ENCODE measurements at places on chromosomes 1 and 21.

- no peak for DNase-seq
Observed at GRCh38 chr1:244273845-244274619, 177.7 kb downstream of the ADSS2 start.

DNA sequence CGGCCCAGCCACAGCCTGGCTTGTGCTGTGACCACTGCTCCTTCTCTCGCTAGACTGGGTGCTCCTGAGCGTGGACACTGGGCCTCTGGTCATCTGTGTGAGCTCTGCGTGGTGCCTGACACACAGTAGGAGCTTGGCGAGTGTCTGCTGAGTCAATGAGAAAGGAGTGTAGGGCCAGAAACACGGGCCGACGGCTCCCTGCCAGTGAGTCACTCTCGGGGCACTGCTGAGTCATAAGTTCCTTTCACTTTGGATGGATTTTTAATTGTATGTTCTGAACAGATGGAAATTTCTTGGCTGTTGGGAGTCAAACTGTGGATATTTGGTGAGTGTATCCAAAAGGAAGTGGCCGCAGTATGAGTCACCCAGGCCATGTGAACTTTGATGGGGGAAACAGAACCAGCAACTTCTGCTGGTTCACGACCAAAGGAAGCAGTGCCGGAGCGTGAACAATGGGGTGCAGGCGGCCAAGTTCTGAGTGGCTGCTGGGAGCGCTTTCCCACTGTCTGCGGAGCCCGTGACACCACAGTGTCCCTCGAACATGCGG, 41.0 kb upstream of the COL18A1 start:
- peak; percentile 46 for DNase-seq

DNA sequence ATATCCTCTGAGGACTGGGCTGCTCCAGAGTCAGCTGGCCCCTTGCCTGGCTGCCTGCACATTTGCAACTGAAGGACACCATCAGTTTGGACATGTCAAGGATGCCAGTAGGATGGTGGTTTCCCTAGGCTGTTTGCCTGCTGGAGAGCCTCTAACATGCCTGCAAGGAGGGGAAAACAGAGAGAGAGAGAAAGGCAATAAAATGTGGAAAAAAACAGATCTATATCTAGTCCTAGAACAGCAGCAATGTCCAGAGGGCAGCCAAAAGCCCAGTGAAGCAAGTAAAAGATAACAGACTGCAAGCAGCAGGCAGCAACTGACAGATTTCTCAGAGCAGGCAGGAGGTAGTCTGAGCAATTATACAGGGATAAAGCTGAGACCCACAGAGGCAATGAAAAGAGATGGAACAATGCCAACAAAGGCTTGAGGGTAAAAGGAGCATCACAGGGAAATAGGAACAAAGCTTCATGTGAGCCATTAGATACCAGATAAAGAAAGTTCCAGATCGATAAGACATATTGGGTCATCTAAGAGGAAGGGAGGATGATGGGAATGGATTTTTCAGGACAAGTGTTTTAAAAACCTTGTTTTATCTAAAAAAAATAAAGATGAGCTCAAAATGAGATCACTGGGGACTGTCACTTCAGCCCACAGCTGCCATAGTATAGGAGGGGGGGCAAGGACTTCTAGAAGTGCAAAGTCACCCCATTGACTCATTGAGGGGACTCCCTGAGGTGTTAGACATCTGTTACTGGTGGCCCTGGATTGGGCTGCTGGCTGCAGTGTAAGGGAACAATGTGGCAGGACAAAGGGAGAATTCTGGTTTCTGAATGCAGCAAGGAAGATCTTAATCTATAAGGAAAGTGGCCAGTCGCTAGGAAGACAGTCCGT, 38.6 kb upstream of the GADD45A start:
- DNase-seq = no peak

DNA sequence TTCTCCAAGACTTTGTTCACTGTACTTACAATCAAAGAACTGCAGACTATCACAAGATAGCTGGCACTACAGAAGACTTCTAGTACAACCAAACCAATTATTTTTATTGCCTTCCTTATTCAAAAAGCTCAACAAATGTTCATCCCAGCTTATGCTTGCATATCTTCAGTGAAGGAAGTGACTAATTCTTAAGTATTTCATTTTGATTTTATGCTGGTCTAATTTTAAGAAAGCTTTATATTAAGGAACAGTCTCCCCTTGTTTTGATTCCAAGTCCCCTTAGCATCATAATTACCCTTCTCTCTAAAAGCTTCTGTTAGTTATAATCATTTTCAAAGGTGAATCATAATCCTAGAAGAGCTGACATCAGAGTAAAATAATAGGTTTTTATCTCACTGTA, 132.9 kb downstream of the LRRIQ3 start:
- no peak for DNase-seq

GRCh38 chr1:81869307-81869706, 68.6 kb downstream of the ADGRL2 start:
- DNase-seq = no peak

DNA sequence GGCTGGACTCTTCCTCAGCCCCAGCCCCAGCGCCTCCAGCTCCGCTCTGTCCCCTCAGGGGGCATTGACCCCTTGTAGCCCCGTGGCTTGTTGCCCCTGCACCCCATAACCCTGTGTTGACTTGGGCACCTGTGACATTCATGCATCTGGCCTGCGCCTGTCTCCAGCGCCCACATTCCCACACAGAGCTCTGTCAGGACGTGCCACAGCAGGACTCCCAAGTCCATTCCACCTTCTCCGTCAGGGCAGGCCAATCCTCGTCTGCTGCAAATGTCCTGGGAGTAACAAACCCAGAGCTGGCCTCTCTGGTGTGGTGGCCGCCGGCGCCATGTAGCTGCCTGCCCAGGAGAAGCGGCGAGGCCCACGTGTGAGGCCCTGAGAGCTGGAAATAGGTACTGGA, 60.6 kb downstream of the AGPAT3 start:
- no peak for DNase-seq

- DNase-seq = no peak
Observed at GRCh38 chr1:12345350-12346217, 115.8 kb downstream of the VPS13D start.

DNA sequence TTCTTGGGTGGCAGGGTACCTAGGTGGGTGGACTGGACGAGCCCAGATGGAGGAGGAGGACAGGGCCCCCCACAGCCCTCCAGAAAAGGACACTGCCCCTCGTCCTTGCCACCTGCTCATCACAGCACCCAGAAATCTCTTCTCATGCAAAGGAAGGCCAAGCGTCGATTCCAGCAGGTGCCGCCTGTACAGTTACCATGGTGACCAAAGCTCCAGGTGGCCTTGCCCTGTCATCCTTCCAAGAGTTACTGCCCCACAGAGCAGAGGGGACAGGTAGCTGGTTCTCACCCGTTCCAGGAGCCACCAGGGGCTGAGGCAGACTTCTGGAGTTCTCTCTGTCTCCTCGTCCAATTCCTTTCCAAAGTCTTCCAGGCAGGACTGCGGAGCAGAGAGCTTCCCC, 119.9 kb upstream of the VAMP3 start:
- DNase-seq = no peak

DNA sequence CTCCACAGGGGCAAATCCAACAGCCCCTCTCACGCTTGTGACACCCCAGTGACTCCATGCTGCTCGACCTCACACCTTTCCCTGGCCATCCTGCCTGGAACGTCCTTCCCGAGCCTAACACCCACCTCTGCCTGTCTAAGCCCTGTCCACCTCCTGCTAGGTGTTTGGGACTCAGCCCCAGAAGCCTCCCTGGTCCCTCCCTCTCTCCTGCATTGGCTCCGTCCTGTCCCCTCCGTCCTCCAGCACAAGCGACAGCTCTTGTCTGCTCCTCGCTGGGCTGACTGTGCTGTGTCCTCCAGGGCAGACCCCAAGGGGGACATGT, 102.0 kb upstream of the IFFO2 start:
- no peak for DNase-seq

DNA sequence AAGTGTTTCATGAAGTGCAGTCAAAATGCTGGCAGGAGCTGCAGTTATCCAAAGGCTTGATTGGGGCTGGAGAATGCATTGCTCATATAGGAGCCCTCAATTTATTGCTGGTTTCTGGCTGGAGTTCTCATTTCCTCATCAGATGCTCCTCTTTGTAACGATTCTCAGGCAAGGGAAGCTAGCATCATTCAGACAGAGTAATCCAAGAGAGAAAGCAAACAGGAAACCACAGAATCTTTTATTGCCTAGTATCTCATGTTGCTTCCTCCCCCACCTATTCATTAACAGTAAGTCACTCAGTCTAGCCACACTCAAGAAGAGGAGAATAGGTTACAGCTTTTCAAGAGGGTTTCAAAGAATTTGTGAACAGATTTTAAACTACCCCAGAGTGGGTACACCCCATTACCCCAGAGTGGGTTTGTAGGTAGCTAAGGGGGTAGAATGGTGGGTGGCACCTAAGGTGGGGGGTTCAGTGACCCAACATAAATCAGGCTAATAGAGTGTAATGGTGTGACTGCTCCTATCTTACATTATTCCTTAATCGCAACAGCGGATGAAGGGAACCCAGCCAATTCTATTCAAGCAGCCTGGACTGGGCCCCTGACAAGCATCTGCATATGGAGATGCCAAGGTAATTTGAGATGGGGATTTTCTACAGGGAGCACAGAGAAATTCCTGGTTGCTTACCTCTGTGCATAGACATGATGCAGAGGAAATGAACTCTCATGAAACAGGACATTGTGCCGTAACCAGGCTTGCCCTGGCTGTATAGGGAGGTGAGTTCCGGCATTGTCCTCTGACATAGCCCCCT, 67.1 kb downstream of the KCNJ15 start:
- DNase-seq = no peak

- DNase-seq = no peak
Observed at GRCh38 chr1:223492044-223492443, 98.8 kb downstream of the CCDC185 start.

- no peak for DNase-seq
Observed at GRCh38 chr1:63316598-63316983, 5.8 kb upstream of the FOXD3 start.

DNA sequence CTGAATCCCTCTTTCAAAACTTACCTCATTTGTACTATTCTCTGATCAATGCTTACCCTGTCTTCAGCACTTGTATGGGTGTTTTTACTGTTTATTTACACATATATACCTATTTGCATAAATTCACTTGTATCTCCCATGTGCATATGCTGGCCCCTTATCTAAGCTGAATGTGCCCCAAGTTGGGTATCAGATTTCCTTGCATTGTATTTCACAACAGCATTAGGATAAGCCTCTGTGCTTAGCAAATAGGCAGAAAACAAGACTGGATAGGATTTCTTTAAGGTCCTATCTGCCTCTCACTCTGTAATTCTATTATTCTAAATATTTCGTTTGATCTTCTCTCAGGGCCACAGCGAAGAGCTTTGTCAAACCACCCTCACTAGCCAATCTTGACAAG, 45.9 kb upstream of the IPO9 start:
- no peak for DNase-seq

DNA sequence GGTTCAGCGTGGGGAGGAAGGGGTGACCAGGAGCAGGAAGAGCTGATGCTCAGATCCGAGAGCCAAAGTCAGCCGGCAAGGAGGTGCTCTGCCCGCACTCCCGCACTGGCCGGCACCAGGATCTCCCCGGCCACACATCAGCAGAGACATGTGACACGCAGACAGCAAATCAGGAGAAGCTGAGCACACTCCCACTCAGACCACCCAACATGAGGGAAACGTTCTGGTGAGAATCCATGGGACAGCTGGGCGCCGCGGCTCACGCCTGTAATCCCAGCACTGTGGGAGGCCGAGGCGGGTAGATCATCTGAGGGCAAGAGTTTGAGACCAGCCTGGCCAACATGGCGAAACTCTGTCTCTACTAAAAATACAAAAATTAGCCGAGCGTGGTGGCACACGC, 18.6 kb upstream of the PTTG1IP start:
- DNase-seq = no peak

GRCh38 chr1:183604038-183604808, 14.0 kb upstream of the NCF2 start:
- no peak for DNase-seq

DNA sequence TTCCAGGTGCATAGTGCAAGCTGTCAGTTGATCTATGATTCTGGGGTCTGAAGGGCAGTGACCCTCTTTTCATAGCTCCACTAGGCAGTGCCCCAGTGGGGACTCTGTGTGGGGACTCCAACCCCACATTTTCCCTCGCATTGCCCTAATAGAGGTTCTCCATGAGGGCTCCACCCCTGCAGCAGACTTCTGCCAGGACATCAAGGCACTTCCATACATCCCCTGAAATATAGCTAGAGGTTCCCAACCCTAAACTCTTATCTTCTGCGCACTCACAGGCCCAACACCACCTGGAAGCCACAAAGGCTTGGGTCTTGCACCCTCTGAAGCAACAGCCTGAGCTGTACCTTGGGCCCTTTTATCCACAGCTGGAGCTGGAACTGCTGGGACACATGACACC, 65.7 kb upstream of the PKN2 start:
- DNase-seq = no peak

DNA sequence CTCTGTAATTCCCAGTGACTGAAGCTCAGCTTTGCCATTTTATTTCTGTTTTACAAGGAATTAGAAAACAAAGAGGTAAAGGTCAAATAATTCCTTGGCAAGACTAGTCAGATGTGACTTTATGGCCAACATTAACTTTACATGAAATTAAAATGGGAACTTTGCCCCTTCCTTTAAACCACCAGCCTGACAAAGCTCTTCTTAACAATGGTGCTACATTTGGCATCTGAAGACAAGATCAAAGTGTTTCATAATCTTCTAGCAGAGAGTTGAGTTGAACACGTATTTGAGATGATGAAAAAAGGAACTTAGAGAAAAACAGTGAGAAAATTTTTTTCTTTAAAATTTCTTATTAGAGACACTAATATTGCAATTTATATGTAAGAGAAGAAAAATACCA, 193.8 kb downstream of the AK5 start:
- DNase-seq = no peak

DNA sequence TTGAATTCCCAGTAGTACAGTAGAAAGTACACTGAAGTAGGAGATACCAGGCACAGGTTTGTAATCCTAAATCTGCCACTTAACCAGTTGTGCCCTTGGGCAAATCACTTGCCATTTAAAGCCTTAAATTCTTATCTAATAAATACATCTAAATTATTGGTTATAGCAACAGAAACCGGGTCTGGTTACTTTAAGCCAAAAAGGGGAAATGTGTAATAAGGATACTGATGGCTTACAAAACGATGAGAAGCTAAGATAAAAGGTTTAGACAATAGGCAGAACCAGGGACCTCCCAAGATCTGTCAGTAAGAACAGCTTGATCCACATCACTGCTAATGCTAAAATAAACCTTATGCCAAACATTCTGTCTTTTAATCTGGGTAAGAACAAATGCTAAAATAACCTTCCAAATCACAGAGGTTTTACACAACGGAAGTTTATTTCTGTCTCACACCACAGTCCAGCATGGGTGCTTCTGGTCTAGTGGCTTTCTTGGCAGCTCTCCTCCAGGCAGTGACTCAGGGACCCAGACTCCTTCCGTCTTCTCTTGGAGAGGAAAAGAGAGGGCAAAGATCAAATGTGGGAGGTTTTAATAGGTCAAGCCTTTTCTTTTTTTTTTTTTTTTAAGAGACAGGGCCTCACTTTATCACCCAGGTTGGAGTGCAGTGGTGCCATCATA, 16.5 kb upstream of the ZMYM1 start:
- DNase-seq = no peak

All from stimulated activated naive CD4-positive, alpha-beta T cell treated with Interleukin-2 at 50 U/mL for 16 hours (primary cell).